Anterior cingulate cortex (tissue), 58 donors: ENCODE measurements at places on chromosomes 7 and 10.

DNA sequence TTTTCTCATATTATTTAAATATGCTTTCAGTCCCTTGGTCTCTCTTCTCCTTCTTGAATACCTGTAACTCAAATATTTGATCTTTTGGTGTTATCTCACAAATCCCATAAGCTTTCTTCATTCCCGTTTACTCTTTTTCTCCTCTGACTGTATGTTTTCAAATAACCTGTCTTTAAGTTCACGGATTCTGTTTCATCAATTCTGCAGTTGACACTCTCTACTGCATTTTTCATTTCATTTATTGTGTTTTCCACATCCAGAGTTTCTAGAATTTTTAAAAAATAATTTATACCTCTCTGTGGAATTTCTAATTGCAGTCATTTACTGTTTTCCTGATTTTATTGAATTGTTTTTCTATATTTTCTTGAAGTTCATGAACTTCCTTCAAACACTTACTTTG lies 298.4 kb downstream of the PTPRN2 start:
- DNase-seq: no peak

DNA sequence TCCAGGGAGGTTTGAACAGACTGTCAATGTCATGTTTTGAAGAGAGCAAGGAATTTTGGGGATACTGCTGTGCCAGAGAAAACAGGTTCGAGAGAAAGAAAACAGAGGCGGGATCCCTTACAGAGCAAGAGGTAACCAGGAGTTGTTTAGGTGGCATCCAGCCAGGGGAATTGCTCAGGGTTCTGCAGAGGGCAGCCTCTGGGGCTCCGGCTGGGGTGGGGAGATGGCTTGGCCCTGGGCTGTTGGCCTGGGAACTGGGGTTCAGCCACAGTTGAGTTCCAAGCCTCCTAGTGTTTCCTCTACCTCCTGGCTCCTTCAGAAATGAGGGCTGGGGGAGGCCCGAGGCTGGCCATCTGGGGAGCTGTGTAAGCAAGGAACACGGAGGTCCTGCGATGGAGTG lies 68.0 kb downstream of the CAMK1D start:
- DNase-seq: no peak

- no peak for DNase-seq
Observed at GRCh38 chr10:122047560-122047959, 58.6 kb downstream of the TACC2 start.

DNA sequence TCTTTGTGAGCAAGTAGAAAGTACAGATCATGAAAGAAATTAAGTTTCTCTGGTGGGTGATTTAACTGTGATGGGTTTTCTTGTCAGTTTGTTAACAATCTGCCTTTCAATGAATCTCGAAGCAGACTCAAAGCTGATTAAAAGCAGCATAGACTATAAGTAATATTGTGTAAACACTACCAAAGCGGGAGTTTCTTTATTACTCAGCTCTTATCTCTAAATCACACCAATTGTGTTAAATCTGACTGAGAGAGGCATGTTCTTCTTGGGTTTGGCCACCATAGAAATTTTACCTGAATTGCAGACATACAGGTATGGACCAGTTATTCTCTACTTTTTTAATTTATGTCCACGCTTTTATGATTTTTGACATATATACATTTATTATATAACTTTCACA lies 65.2 kb downstream of the DKK1 start:
- DNase-seq: no peak

GRCh38 chr7:106521541-106521940 lies 139.4 kb downstream of the CCDC71L start:
- no peak for DNase-seq

DNA sequence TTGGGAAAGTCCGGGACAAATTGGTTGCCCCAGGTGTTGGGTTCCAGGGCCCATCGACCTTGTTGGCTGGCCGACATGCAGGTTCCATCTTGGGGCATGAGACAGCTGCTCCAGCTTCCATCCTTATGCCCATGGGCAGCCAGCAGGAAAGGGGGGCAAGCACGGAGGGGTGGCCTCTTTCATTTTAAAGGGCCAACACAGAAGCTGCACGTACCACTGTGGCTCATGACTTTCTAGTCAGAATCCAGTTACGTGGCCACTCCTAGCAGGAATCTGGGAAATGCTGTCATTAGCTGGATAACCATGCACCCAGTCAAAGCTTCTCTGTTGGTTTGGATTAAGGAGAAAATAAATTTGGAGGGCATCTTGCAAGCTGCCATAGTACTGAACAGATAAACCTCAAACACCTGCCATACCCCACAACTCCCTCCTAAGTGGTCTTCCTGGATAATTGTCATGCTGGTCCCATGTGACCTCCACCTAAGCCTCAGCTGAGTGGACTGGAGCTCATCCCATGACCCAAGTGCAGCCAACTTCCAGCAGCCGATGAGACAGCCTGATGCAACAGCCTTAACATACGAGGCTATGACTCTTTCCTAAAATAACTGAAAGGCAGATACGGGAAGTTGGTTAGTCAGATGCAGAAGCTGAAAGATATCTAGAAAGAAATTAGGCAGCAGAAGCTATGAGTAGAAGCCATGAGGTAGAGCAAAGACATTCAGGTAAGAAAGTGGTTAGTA lies 21.4 kb upstream of the GSDME start:
- no peak for DNase-seq

GRCh38 chr10:24417053-24417452 lies 208.1 kb downstream of the KIAA1217 start:
- DNase-seq: no peak

- no peak for DNase-seq
Observed at GRCh38 chr10:105070952-105071351, 429.9 kb downstream of the SORCS3 start.

GRCh38 chr10:102033787-102034186 lies 22.2 kb downstream of the ARMH3 start:
- DNase-seq: no peak

GRCh38 chr10:27490807-27491206 lies 13.3 kb upstream of the RAB18 start:
- DNase-seq: no peak

GRCh38 chr7:50598460-50599343 lies 33.5 kb upstream of the DDC start:
- DNase-seq: no peak

- no peak for DNase-seq
Observed at GRCh38 chr7:11298220-11298619, 324.5 kb downstream of the PHF14 start.

DNA sequence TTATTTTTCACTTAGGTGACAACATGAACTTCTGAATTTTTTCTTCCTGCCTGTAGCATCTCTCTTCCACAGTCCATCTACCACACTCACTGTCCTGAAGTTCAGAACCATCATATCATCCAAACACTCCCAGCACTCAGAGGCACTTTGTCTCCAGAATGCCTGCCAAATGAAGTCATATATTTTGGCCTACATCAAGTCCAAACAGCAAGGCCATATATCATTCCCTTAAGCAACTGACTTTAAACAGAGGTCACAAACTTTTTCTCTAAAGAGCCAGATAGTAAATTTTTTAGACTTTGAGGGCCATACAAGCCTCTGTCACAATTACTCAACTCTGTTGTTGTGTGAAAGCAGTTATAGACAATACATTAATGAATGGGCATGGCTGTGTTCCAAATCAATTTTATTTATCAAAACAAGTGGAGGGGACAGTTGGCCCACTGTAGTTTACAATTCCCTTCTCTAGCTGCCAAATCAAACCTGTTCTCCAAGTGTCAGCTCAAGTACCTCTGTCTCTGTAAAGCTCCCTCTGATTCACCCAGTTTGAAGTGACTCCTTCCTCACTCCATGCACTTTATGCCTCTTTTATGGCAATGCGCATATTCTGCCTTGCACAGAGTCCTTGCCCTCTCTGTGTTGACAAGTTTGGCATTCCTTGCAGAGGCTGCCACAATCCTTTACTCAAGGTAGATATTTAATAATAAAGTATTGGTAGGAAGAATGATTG lies 305.7 kb downstream of the FZD1 start:
- DNase-seq: no peak

GRCh38 chr10:26463986-26464385 lies 25.8 kb downstream of the APBB1IP start:
- no peak for DNase-seq

DNA sequence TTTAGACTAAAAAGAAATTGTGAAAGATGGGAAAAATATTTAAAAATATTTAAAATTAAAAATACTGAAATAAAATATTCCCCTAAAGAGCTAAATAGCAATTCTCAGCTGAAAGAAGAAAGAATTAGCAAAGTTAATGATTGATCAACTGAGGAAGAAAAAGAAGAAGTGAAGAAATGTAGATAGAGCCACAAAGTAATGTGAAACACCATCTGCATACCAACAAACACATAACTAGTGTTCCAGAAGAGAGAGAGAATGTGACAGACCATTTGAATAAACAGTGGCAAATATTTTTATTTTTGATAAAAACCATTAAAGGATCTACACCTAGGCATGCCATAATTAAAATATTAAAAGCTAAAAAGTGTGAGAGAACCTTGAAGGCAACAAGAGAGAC lies 784.5 kb upstream of the ZWINT start:
- DNase-seq: no peak

DNA sequence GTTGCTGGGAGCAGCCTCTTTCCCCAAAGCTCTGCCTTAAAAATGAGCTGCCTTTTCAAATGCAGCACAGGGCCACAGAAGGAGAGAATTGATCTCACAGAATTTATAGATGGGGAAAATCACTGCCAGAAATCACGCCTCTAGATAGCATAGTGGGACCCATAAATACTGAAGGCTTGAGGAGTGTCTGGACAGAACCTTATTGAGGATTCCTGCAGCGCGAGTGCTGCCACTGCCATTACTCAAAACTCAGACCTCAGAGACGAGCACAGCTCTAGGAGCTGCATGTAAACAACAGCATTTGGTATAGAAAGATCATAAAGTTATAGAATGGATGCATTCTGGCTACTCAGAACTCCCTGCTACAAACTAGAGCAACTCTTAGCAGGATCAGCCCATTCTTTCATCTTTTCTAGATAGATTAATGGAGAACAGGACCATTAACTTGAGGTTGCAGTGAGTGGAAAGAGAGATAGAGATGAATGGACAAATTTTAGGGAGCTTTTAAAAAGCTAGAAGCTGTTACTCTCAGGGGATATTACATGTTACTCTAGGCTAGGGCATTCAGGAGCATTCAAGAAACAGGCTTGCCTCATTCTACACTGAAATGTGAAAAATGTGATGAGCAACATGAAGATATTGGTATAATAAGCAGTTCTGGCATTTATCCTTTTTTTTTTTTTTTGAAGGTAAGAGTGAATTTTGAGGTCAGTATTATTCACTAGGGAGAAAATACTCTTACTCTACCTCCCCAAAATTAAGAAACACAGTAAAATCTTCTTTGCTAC lies 267.2 kb upstream of the SLC26A5 start:
- no peak for DNase-seq

DNA sequence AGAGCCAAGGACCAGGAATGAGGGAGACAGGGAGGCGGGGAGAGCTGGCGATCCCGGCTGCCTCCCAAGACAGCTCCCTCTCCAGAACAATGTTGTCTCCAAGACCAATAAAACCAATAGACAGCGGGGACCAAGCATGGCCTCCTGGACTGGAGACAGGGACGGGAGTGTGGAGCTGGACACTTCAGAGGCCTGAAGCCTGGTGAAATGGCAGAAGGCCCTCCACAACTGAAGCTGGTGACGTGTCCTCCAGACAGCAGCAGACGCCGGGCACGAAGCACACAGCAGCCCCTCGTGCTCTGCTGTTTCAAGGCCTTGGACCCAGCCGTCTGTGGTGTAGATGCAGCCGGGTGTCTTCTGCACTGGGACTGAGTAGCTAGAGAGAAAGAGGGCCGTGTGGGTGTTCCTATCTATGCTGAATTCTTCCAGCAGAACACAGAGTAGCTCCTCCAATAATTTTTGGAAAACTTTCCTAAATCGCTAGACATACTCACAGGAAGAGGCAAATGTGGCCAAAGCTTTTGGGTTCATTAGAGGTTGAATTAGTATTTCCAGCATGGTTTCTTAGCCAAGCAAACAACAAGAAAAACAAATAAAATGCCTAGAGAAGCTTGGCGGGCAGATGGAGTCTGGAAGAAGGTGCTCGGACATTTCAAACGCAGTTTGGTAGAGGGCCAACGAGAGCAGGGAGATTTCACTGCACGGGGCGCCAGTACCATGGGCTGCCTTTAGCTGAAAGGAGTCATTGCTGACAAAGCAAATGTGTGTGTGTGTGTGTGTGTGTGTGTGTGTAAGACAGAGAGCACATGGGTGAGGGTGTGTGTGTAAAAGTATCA lies 570.4 kb downstream of the TCERG1L start:
- DNase-seq: no peak

GRCh38 chr7:158390460-158390859 lies 197.2 kb downstream of the PTPRN2 start:
- DNase-seq: no peak

DNA sequence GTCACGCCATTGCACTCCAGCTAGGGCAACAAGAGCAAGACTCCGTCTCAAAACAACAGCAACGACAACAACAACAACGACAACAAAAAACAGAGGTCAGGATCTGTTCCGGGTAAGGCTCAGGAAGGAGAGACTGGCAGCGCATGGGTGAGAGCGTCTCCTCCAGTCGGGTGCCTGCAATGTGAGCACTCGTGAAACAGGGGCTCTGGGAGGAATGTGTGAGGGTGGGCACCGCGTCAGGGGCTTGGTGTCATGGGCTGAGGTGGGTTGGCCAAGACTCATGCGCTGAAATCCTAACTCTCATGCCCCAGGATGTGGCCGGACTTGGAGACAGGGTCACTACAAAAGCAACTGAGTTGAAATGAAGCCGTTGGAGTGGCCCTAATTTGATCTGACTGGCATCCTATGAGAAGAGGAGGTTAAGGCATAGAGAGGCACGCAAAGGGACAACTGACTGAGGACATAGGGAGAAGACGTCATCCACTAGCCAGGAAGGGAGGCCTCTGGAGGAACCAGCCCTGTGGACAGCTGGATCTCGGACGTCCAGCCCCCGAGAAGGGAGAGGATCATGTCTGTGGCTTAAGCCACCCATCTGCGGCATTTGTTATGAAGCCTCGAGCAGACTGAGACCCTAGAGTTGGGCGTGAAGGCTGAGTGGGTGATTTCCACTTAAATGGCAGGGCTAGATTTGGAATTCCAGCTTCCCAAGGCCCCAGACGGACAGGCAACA lies 241.5 kb upstream of the PITRM1 start:
- DNase-seq: no peak

GRCh38 chr10:119370111-119370741 lies 162.9 kb downstream of the GRK5 start:
- no peak for DNase-seq

DNA sequence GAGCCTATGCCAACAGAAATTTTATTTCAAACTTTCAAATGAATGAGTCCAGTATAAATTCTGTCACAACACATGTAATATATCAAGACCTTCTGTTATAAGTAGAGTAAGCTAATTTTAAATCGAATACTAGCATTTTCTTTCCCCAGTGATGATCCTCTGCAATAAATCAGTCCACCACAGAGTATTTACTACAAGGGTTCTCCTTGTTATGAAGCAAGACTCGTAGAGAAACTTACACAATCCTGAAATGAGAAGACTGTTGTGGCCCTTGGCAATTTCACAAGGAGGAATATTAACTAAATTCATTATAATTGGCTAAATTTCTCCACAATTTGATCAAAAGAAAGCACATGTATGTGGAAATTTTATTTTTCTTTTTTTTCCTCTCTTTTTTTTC lies 312.4 kb upstream of the DGKB start:
- no peak for DNase-seq
